ENCODE measurements at places on chromosomes 2 and 18. TPM values are rescaled to one million over a fixed set of nuclear protein-coding genes. Genes with fewer than 3 reads are reported as not detected.

Gene TBC1D8
- 1.3 TPM for total RNA-seq

Gene PROM2
- total RNA-seq: not detected

Gene FEV
- not detected for total RNA-seq

Gene POMC
- total RNA-seq: not detected

Gene SERPINB3
- not detected for total RNA-seq

Gene LOXHD1
- not detected for total RNA-seq

GRCh38 chr2:107986278-107987217 lies at the start of gene SLC5A7:
Gene SLC5A7 (plus strand): TSS chr2:107986524. CDS start chr2:107988156, 1,632 bp downstream.
- H3K27me3 ChIP-seq: no peaks in the 10 kb centered on the region
- no peaks in the 10 kb centered on the region for H3K4me1 ChIP-seq
- no peak within 1 kb of the TSS for H3K27ac ChIP-seq
- no peak within 1 kb of the TSS for H3K4me3 ChIP-seq

- H3K36me3 ChIP-seq: no peaks in the 10 kb centered on the region
- no peak for DNase-seq
- peaks cover 3% of the 10 kb centered on the region for H3K27me3 ChIP-seq
- no peak overlapping the region for H3K4me3 ChIP-seq
- H3K27ac ChIP-seq: no peak overlapping the region
Measured at GRCh38 chr2:65142515-65142914, 12.6 kb upstream of the RAB1A start.

DNA sequence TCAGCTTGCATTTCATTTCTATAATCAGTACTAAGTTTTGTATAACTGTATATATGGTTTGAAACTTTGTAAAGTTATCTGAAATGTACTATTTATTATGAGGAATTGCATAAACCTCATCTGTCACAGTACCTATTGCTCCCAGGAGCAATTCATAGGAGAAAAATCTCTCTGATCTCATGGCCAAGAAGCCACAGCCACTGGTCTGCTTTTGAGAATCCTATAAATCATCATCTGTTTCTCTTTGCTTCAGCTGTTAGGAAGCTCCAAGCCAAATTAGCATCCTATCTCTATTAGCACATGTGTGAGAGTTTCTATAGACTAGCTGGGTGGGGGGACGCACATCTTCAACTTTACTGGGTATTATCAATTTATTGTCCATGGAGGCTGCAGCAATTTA lies 210.3 kb downstream of the CYP26B1 start:
- no peaks in the 10 kb centered on the region for H3K36me3 ChIP-seq
- H3K27ac ChIP-seq: no peak overlapping the region
- no peak for DNase-seq
- H3K4me1 ChIP-seq: no peaks in the 10 kb centered on the region
- H3K4me3 ChIP-seq: no peak overlapping the region
- peaks cover 33% of the 10 kb centered on the region for H3K27me3 ChIP-seq

DNA sequence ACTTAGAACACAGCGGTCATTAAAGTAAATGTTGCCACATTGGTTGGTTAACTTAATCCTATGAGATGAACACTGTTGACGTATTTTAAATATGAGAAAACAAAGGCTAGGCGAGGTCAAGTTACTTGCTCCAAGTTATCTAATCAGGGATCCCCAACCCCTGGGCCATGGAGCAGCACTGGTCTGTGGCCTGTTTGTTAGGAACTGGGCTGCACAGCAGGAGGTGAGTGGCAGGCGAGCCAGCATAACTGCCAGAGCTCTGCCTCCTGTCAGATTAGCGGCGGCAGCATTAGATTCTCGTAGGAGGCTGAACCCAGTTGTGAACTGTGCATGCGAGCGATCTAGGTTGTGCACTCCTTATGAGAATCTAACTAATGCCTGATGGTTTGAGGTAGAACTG lies 878.9 kb downstream of the CPS1 start:
- H3K4me1 ChIP-seq: no peaks in the 10 kb centered on the region
- no peaks in the 10 kb centered on the region for H3K36me3 ChIP-seq
- H3K4me3 ChIP-seq: no peak overlapping the region

Data from IMR-90 (cell line).